Stimulated activated CD8-positive, alpha-beta memory T cell treated with anti-CD3 and anti-CD28 coated beads, Interleukin-7, amount 100 ng/mL, for 24 hours (primary cell): ENCODE measurements at places on chromosomes 2 and 18.
A peak's percentile ranks its signal among the peaks of the same experiment; 100 is the strongest.

DNA sequence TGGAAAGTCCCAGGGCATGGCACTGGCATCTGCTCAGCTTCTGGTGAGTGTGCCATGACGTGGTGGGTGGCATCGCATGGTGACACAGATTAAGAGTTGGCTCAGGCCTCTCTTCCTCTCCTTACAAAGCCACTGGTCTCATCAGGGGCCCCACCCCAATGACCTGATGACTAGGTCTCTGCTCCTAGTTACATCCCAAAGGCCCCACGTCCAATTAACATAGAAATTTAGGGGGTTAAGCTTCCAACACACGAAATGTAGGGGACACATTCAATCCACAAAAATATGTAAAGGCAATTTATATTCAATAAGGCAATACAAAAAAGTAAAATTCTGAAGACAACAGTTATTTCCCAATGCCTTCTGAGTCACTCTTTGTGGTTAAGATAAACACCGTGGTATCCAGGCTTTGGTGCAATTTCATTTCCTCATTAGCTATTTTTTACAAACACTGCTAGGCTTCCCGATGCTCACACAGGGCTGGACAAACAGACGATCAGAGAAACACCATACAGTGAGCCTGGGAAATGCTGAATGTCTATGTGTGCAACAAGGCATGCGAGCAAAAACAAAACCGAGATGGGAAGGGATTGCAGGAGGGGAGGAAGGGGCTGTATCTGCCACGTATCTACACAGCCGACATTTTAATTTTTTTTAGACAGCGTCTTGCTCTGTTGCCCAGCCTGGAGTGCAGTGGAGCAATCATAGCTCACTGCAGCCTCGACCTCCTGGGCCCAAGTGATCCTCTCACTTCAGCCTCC lies 67.2 kb downstream of the MBP start:
- DNase-seq = no peak

GRCh38 chr18:26656431-26656943 lies 108.1 kb upstream of the KCTD1 start:
- DNase-seq = no peak

- DNase-seq = no peak
Observed at GRCh38 chr2:105718846-105719481, 25.7 kb upstream of the NCK2 start.

- no peak for DNase-seq
Observed at GRCh38 chr18:11795916-11796315, 55.3 kb upstream of the CHMP1B start.

- DNase-seq = no peak
Observed at GRCh38 chr18:79469309-79469708, 73.6 kb downstream of the NFATC1 start.

- no peak for DNase-seq
Observed at GRCh38 chr18:48157956-48158355, 227.5 kb upstream of the SMAD2 start.

- no peak for DNase-seq
Observed at GRCh38 chr18:40013001-40013609, 1941.9 kb upstream of the PIK3C3 start.

GRCh38 chr2:189661957-189662321 lies 680 bp downstream of the ASNSD1 start:
- no peak for DNase-seq

DNA sequence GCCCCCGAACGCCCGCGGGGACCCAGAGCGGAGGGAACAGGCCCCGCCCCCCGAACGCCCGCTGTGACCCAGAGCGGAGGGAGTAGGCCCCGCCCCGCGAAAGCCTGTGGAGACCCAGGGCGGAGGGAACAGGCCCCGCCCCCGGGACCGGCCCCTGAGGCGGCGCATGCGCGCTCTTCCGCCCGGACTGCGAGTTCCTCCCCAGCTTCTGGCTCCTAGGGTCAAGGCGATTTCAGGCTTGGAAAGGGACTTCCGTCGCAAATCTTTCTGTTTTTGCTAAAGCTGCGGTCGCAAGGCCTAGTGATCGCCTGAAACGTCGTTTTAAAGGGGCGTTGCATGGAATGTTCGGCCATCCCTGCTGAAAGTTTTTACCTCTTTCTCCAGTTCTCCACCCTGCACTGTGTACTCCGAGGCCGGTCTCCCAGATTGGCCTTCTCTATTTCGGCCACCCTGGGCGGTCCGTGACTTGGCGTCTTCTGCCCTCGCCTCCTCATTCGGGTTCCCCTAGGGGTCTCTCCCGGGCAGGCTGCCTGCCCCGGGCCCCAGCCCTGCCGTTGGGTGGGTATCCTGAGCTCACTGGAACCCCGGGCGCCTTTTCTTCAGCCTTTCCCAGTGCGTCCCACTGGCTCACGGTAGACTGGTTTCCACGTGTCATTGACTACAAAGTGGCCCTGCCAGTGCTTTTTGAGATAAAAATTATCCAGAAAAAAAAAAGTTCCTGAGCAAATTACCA lies 372 bp upstream of the WDSUB1 start:
- DNase-seq = peak; percentile 93

GRCh38 chr2:143081616-143082015 lies 47.6 kb upstream of the ARHGAP15 start:
- DNase-seq = no peak

- DNase-seq = no peak
Observed at GRCh38 chr2:215973954-215974699, 39.2 kb downstream of the MREG start.

DNA sequence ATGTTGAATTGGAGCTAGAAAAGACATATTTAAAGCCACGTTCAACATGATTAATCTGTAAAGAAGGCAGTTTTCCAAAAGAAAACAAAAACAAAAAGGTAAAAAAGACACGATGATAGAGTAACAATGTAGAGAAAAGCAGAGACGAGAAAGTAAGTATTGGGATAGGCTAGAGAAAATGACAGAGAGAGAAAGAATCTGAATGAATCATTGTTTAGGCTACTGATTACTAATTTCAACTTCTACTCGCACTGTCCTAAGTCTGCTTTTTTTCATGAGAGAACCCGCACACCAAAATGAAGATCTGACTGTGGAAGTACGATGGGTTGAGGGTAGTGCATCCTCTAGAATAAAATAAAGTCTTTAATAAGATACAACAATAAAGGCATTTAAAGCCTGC lies 1599.2 kb upstream of the TMEFF2 start:
- no peak for DNase-seq

- no peak for DNase-seq
Observed at GRCh38 chr2:65429786-65430602, 2.4 kb downstream of the SPRED2 start.

DNA sequence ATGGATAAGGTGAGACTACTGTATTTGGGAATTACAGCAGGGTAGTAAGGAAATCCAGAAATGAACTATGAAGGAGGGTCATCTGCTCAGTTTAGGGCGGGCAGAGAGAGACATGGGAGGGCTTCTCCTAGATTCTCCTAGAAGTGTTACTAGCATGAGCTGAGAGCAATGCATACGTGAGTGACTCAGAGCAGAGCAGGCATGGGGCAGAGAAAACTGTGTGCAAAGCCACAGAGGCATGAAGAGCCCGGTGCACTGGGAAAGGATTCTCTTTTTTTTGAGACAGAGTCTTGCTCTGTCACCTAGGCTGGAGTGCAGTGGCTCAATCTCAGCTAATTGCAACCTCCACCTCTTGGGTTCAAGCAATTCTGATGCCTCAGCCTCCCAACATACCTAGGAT lies 116.2 kb downstream of the SOCS6 start:
- no peak for DNase-seq

GRCh38 chr18:37663446-37663845 lies 97.8 kb upstream of the CELF4 start:
- no peak for DNase-seq

DNA sequence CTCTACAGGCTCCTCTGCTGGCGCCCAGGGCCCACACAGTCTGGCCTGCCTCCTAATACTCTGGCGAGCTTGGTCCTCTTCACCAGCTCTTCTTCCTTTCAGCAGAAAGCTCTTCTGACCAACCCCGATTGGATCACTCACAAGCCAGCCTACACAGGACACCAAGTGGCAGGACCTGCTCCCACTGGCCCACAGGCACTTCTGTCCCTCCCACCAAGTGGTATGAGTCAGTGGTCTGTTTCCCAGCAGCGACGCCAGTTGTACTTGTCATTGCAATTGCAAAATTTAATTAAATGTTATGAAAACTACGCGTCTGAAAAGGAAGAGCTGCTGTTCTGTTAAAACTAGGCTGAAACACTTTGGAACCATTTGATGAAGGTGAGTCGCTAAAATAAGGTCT lies 46.7 kb downstream of the NDUFA10 start:
- no peak for DNase-seq

GRCh38 chr2:185291035-185291647 lies 447.5 kb upstream of the FSIP2 start:
- DNase-seq = no peak

GRCh38 chr2:132662732-132663131 lies 7.3 kb downstream of the LYPD1 start:
- DNase-seq = no peak

DNA sequence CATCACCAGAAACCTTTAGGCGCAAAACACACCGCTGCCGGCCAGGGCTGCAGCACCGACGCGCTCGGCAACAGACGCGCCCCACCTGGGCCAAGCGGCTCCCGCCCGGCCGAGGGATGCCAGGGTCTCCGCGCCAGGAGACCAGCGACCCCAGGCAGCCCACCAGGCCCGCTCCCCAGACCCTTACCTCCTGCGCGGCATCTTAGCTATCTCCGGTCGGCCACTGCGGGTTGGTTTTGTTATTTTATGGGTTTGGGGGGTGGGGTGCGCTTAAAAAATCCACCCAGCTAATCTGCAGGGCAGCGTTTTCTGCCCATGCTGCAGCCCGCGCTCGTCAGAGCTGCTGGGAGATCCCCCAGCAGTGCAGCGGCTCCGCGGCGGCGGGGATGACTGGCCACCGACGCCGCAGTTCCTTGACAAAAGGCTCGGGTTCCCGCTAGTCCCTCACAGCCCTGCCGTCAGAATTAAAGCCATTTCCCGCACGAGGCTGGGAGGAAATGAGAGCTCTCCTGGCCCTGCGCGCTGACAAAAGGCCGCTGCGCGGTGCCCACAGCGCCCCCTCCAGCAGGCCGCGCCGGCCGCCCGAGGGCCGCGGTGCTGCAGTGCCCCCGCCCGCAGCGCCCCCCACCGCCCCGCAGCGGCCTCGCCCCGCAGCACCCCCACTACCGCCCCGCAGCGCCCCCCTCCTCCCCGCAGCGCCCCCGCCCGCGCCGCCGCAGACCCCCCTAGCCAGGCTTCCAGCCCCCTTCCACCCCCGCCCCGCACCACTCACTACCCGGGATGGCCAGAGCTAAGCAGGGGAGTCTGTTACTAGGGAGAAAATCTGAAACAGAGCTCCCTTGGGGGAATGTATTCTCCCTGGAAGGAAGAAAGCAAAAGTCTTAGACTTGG lies at the start of gene ADD2:
TSS of gene ADD2 (minus strand) at position 502 of the 891 bp plus-strand sequence. CDS start 61,792 bp downstream, outside the sequence.
- no peak for DNase-seq

DNA sequence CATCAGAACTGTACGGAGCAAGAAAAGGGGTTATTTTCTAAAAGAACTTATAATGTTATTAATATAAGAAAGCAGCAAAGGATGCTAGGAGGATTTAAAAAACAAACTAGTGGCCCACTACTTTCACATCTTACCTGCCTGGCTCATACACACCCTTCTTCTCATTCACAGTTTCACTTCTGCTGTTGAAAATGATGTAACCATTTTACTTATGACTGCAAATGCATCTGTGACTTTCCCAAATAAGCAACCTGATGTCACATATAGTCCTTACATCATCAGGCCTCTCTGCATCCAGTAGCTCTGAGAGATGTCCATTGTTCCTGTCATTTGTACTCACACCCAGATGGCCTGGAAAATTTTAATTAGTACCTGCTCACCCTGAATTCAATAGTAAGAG lies 101.8 kb upstream of the MYO3B start:
- no peak for DNase-seq

GRCh38 chr2:27042159-27042661 lies 9.3 kb upstream of the AGBL5 start:
- DNase-seq = no peak

GRCh38 chr2:237282568-237283128 lies 131.3 kb downstream of the COL6A3 start:
- no peak for DNase-seq

GRCh38 chr2:121214296-121214695 lies 70.7 kb downstream of the TFCP2L1 start:
- no peak for DNase-seq

GRCh38 chr2:69734035-69734611 lies 7.8 kb upstream of the ANXA4 start:
- no peak for DNase-seq
